AG09319 (cell line): ENCODE measurements at places on chromosomes 6 and 20.

GRCh38 chr6:125808060-125808459 lies 17.3 kb downstream of the NCOA7 start:
- no peak for DNase-seq

- no peak for DNase-seq
Measured at GRCh38 chr20:13819885-13820645, 35.2 kb downstream of the NDUFAF5 start.

DNA sequence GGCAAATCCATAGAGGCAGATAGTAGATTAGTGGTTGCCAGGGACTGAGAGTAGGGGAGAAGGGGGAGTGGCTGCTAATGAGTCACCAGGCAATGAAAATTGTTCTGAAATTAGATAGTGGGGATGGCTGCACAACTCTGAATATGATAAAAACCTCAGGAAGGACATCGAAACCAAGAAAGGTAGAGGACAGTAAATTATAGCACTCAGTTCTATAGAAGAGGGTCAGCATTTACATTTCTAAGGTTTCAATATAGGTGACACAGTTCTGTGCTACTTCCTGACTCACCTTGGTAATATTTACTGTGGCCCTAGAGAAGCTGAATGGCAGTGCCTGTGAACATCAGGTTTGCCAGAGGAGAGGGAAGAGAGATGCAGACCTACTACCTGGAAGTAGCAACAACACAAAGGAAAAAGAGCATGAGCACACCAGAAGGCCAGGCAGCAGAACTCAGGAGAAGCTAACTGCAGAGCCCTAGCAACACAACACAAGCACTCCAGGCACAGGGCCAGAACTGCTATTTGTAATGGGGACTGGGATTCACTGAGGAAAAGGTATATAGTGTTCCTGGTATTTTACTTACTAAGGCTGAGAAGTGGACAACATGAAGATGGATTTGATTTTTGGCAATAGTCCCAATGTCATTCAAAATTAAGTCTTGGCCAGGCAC lies 75.9 kb downstream of the PLCG1 start:
- no peak for DNase-seq

- peak; percentile 80 for DNase-seq
Measured at GRCh38 chr6:20811109-20811761, 277.0 kb downstream of the CDKAL1 start.

DNA sequence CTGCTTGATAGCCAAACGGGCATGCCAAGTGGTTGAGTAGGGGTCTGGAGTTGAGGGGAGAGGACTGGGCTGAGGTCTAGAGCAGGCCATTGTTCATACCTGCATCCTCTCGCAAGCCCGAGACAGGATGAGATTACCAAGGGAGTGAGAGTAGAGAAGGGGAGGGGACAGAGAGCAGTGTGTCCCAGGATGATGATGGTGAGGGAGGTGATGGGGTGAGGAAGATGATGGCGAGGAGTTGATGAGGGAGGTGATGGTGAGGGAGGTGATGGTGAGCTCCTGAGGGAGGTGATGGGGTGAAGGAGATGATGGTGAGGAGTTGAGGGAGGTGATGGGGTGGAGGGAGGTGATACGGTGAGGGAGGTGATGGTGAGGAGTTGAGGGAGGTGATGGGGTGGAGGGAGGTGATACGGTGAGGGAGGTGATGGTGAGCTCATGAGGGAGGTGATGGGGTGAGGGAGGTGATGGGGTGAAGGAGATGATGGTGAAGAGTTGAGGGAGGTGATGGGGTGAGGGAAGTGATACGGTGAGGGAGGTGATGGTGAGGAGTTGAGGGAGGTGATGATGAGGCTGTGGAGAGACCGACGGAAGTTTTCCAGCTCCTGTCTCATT lies 6.4 kb downstream of the TMEM181 start:
- DNase-seq = no peak

- DNase-seq = no peak
Measured at GRCh38 chr6:74115674-74116073, 419.7 kb downstream of the CD109 start.

DNA sequence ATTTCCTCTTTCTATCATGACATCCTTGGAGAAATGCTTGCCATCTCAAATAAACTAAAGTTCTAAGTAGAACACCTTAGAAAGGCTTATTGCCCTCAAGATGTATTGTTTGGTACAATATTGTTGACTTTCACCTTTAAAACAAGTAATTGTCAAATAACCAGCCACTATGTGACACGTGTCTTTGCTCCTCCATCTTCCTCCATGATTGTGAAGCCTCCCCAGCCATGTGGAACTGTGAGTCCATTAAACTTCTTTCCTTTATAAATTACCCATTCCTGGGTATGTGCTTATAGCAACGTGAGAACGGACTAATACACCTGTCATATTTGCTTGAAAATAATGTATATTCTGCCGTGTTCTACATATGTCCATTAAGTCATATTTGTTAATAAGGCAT lies 126.5 kb downstream of the BMP5 start:
- DNase-seq = no peak

DNA sequence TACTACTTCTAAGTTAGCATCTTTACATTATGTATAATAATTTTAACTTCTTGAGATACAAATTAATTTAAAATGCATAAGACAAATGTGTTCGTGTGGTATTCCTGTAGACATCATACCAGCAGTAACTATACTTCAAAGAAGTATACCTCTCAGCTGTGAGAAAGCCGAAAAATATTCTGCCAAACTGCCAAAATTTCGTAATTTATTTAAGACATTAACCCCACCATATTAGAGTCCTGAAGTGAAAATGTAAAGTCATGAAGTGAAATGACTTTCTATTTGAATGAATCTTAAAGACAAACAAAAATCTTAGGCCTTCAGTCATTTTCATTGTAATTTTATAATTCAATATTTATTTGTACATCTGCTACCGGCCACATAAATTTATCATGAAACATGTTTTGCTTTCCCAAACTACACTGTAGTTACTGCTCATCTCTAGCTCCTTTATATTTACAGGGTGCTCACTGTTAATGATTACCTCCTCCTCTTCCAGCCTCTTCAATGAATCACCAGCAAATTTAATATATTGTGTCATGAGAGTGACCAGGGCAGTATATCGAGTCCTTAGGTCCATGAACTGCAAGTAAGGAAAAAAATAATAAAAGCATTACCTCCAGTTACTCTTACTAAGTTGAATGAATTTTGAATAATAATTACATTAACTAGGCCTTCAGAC lies 18.5 kb downstream of the DST start:
- DNase-seq = no peak

GRCh38 chr6:150316936-150317335 lies 51.9 kb upstream of the IYD start:
- no peak for DNase-seq

DNA sequence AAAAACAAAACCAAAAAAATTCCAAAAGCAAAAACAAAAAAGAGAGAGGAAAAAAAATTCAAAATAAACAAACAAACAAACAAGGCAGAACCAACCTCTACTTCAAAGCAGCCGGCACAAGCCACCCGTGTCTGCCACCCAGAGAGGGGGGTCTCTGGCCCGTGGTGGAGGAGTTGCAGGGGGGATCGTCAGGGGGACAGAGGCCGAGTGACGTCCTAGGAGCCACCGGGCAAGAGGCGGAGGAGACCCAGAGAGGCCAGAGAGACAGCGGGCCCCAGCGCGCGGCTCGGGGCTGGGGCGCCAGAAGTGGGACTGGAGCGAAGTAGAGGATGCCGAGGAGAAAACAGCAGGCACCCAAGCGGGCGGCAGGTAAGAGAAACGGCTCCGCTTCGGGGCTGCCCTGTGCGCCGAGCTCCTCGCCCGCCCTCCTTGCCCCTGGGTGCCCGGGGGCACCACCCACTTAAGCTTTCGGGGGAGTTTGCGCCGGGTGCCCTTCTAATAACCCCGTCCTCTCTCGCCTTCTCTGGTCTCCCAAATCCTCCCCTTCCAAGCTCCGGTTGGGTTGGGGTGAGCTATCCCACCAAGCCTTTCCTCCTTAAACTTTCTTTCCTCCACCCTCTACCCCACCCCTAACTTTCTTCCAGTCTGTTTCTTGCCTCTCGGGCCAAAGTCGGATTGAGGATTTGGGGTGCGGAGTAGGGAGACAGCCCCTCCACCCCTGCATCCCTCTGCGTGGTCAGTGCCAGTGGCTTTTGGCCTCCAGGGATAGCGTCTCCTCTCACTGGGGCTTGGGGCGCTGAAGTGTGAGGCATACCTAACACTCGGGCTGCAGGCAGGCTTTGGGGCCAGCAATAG lies 1.0 kb downstream of the TSHZ2 start:
- DNase-seq = no peak

DNA sequence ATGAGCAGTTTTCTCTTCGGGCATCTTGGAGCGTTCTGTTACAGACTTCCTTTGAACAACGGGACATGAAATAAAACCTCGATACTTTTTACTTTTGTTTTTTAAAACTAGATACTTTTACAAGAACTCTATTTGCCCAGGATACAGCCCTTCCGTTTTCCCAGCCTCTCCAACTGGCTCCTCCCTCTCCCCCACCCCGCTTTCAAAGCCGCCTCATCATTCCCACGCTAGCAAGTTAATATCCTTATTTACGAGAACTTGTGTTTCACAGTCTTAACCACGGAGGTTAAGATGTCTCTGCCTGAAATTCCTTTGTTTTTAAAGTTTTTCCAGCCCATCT lies 241 bp upstream of the CFAP206 start:
- no peak for DNase-seq

DNA sequence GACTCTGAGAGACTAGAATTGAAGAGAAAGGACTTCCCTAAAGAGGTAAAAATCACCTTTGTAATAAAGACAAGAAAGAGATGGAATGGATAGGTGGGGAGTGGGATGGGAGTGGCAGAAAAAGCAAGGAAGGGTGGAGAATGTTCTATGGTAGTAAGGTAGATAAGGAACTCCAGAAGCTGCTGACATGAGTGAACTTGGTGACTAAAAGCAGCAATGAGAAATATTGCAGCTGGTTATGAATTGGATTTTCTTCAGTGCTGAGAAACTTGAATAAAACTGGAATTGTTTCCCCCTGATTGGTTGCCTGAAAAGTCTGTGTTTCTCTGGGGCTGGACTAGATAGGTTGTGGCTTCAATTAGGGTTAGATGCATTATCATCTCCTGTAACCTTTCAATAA lies 15.7 kb upstream of the DTNBP1 start:
- DNase-seq = no peak

GRCh38 chr6:6703699-6704098 lies 115.2 kb downstream of the LY86 start:
- DNase-seq = no peak

- peak; percentile 66 for DNase-seq
Measured at GRCh38 chr6:6730831-6731230, 142.3 kb downstream of the LY86 start.

- DNase-seq = no peak
Measured at GRCh38 chr6:135002974-135003703, 51.5 kb downstream of the HBS1L start.

GRCh38 chr6:119539066-119539746 lies 189.6 kb upstream of the MAN1A1 start:
- no peak for DNase-seq

DNA sequence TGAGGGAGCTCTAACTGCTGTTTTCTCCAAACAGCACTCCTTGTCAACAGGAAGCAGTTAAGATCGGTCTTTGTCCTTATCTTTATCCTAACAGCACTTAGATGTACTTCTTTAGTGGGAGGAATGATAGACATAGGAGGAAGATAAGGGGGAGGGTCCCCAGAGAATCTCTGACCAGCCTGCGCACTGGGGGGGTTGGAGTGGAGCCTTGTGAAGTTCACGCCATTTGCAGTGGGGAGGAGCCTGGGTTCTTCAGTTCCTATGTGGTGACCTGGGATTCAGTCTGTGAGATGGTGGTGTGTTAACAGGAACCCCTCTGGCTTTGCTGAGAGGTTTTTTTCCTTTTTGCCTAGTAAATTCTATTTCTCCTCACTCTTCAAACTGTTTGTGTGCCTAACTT lies 18.1 kb upstream of the ASCC3 start:
- DNase-seq = no peak

DNA sequence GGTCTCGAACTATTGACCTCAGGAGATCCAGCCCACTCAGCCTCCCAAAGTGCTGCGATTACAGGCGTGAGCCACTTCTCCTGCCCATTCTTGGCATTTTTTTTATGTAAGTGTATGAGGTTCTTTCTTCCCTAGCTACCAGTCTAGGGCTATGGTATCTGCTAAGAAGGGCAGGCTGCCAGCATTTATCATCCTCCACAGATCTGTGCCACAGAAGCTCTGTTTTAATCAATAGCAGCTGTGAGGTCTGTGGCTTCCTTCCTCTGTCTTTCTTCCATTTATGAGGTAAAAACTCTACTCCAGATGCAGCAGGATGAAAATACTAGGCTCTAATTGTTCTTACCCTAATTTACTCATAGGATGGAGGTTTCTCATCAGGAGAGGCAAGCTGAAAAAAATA lies 1382.4 kb upstream of the ADGRB3 start:
- DNase-seq = no peak

- DNase-seq = no peak
Measured at GRCh38 chr6:90218959-90219208, 77.8 kb downstream of the BACH2 start.

DNA sequence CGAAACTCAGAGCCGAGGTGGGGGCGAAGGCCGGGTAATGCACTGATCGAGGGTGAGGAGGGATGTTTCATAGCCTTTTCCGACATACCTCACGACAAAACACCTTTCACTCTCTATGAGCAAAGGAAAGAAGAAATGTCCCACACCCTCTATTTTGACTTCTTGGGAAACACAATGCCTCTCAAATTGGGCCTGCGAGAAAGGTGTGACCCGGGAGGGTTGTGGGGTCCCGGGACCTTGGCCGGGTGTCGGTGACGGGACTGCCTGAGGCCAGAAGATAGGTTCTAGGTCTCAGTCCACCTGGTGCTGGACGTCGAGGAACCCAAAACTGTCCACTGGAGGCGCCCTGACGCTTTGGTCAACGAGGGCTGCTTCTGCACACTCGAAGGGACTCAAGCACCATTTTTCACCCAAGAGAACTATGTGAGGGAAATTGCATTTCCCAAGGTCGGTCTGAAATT lies 41.1 kb upstream of the OSTM1 start:
- DNase-seq = no peak

DNA sequence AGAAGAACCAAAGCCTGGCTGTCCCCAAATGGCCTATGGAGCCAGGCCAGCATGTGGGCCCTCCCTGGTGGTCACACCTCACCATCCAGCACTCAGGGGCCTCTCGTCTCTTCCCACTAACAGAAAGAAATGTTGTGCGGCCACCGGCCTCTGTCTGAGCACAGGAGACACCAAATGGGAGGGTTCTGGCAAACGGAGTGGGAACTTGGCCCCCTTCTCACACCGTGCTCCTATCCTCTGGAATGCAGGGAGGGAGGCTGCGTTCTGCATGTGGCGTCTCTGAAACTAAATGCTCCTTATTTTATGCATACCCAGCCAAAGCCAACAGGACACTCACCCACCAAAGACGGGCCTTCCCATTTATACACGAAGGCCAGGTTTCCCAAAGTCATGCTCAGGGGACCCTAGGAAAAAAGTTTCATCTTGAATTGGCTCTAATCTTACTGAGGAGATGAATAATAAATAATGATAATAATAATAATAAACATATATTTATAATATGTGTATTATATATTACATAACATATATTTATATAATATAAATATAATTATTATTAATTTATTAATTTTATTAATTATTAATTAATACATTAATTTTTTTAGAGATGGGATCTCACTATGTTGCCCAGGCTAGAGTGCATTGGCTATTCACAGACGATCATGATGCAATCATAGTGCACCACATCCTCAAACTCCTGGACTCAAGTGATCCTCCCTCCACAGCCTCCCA lies 102.4 kb downstream of the FOXF2 start:
- no peak for DNase-seq
